Activated CD8-positive, alpha-beta memory T cell treated with anti-CD3 and anti-CD28 coated beads, Interleukin-2, amount 50 U/mL, for 4 hours (primary cell): ENCODE measurements at places on chromosomes 13 and 19.

GRCh38 chr19:5832061-5832460, 7.4 kb downstream of the FUT6 start:
- DNase-seq, result no peak

GRCh38 chr13:41823476-41823875, 137.4 kb downstream of the VWA8 start:
- no peak for DNase-seq

GRCh38 chr19:51372649-51373504, at the start of gene NKG7:
Gene NKG7 (minus strand): TSS chr19:51372654. CDS start chr19:51372535, 119 bp downstream.
- DNase-seq, result peak; percentile 79

GRCh38 chr13:22369840-22370239, 699.0 kb downstream of the FGF9 start:
- no peak for DNase-seq
